Peyer's patch (tissue), 4 donors: ENCODE measurements at places on chromosomes 16 and 17.
A peak's percentile ranks its signal among the peaks of the same experiment; 100 is the strongest.

DNA sequence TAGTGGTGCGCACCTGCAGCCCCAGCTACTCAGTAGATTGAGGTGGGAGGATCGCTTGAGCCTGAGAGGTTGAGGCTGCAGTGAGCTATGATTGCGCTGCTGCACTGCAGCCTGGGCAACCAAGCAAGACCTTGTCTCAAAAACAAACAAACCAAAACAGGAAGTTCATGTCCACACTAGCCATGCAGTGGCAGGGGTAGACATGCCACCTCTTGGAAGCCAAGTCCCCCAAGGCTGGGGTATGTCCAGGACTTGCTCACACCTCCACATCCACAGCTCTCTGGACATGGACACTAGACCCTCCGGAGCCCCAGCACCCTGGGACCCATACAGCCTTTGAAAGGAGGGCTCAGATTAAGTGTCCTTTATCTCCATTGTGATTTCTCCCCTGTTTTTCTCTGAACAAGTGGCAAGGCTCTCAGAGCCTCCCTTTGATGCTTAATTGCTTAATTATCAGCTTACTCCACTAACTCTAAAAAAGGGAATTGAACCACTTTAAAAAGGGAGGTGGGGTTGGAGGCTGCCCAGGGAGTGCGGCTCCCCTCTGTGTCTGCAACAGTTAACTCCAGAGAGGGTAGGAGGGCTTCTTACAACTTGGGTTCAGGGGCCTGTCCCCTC lies 424.6 kb upstream of the C16orf82 start:
- DNase-seq: no peak
- H3K4me1 ChIP-seq: no peaks in the 10 kb centered on the region
- H3K27me3 ChIP-seq: no peaks in the 10 kb centered on the region

DNA sequence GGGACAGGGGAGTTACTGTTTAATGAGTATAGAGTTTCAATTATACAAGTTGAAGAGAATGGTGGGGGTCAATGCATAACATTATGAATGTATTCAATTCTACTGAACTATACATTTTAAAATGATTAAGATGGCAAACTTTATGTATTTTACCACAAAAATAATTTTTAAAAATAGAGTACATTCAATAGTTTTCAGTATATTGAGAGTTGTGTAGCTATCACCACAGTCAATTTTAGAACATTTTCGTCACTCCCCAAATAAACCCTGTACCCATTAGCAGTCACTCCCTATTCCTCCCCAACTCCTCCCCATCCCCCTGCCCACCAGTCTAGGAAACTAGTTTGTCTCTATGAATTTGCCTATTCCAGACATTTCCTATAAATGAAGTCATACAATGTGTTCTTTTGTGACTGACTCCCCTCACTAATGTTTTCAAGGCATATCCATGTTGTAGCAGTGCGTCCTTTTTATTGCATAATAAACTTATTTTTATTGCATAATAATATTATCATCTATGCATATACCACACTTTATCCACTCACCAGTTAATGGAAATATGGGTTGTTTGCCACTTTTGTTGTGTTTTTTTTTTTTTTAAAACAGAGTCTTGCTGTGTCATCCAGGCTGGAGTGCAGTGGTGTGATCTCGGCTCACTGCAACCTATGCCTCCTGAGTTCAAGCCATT lies 52.5 kb upstream of the ERN1 start:
- DNase-seq: no peak
- H3K4me3 ChIP-seq: no peak overlapping the region
- no peaks in the 10 kb centered on the region for H3K27me3 ChIP-seq
- H3K27ac ChIP-seq: no peak overlapping the region
- peaks cover 13% of the 10 kb centered on the region for H3K4me1 ChIP-seq
- H3K36me3 ChIP-seq: no peaks in the 10 kb centered on the region

- H3K4me1 ChIP-seq: no peaks in the 10 kb centered on the region
- H3K4me3 ChIP-seq: no peak overlapping the region
- no peaks in the 10 kb centered on the region for H3K27me3 ChIP-seq
- H3K27ac ChIP-seq: no peak overlapping the region
- no peak for DNase-seq
Measured at GRCh38 chr17:29049541-29050145, 6.7 kb downstream of the PIPOX start.

- H3K4me3 ChIP-seq: no peak overlapping the region
- no peaks in the 10 kb centered on the region for H3K27me3 ChIP-seq
- no peak for DNase-seq
- H3K36me3 ChIP-seq: no peaks in the 10 kb centered on the region
Measured at GRCh38 chr17:72388765-72389473, 268.1 kb downstream of the SOX9 start.

DNA sequence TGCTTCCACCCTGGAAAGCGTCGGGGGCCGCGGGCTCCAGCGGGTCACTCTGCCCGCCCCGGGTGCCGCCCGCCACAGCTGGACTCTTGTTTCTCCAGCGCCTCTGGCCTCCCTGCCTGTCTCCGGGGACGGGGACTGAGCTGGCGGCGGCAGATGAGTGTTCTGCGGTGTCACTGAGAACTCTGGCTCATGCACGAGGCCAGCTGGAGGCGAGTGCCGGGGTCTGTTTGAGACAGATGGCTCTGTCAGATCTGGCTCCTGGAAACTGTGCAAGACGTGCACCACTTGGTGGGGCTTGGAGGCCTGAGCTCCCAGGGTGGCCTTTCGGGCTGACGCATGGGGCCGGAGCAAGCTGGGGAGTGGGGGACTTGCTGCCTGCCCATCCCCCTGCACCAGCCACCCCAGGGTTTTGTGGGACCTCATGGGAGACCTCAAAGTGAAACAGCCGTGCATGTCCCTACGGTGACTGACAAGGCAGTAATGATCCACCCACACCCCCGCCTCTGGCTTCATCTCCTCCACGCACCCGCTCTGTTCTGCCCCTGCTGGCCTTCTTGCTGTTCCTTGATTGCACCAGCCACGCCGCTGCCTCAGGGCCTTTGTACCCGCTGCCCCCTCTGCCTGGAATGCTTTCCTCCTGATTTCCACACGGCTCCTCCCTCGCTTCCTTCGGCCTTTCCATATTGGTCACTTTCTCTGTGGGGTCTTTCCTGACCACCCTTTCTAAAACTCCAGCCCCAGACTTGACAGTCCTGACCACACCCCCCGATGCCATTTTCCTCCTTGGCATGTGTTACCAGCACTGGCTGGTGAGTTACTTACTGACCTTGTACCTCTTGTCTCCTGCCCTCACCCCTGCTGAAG lies 174.9 kb upstream of the CIBAR2 start:
- no peaks in the 10 kb centered on the region for H3K4me1 ChIP-seq
- no peaks in the 10 kb centered on the region for H3K36me3 ChIP-seq
- H3K27ac ChIP-seq: peak overlapping the region; percentile 54
- no peak for DNase-seq
- H3K27me3 ChIP-seq: no peaks in the 10 kb centered on the region

DNA sequence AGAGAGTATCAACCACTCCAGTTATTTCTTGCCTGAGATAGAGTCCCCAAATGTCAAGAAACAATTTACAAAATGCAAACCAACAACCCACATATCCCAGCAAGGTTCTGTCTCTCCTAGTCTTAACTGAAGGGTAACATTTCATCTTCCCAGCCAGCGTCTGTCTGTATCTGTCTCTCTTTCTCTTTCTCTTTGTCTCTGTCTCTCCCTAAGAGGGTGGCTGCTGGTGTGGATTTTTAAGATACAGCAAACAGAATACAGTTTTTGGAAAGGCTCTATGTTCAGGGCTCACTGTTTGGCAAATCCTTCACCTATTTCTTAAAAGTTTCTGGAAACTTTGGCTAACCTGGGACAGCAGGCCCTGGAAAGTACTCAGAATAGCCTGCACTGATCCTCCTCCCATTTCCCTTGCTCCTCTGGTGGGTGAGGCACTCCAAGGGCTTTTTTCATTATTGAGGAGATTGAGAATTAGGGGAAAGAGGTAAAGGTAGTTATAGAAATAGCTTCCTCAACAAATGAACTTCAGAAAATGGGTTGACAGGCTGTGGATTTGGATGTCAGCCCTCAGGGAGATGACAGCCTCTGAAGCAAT lies 6.2 kb downstream of the HOXB4 start:
- no peaks in the 10 kb centered on the region for H3K4me1 ChIP-seq
- DNase-seq: no peak
- H3K4me3 ChIP-seq: peak overlapping the region; percentile 34
- peak overlapping the region; percentile 92 for H3K27ac ChIP-seq
- no peaks in the 10 kb centered on the region for H3K27me3 ChIP-seq
- H3K36me3 ChIP-seq: no peaks in the 10 kb centered on the region

DNA sequence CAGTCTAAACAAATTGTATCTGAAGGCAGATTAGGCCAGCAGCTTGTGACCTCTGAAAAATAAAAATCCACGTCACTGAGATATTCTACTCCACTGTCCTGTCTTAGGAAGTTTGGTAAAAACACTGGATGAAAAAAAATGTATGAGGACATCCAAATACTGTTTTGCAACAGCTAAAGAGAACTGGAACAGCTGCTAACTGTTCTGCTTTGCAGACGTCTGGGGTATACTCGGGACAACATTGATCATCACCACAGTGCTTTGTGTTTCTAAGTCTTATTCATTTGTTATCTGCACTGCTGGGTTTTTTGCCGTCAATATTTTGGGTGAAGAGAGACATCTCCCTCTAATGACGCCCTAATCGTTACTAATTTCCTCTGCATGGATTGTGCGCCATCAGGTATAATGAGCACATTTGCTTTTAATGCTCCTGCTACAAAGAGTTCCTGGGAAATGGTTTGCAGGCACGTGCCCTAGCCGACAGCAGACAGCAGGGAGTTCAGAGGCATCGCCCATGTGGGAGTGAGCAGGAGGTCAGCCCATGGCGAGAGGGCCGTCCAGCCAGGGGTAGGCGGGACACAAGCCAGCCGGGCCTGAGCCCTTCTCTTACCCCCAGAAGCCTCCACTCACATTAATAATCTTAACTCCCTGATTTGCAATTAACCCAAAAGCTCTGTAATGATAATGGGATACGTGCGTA lies 87.0 kb downstream of the CBLN1 start:
- no peaks in the 10 kb centered on the region for H3K4me1 ChIP-seq
- no peak overlapping the region for H3K4me3 ChIP-seq
- no peak for DNase-seq

- no peak overlapping the region for H3K4me3 ChIP-seq
- no peak for DNase-seq
- no peaks in the 10 kb centered on the region for H3K27me3 ChIP-seq
- H3K4me1 ChIP-seq: no peaks in the 10 kb centered on the region
- H3K27ac ChIP-seq: no peak overlapping the region
Measured at GRCh38 chr16:86966777-86967176, 350.4 kb downstream of the C16orf95 start.

GRCh38 chr17:72609501-72609900 lies 483.0 kb downstream of the SLC39A11 start:
- no peak overlapping the region for H3K4me3 ChIP-seq
- peaks cover 17% of the 10 kb centered on the region for H3K4me1 ChIP-seq
- H3K27ac ChIP-seq: no peak overlapping the region
- no peaks in the 10 kb centered on the region for H3K27me3 ChIP-seq
- no peak for DNase-seq

DNA sequence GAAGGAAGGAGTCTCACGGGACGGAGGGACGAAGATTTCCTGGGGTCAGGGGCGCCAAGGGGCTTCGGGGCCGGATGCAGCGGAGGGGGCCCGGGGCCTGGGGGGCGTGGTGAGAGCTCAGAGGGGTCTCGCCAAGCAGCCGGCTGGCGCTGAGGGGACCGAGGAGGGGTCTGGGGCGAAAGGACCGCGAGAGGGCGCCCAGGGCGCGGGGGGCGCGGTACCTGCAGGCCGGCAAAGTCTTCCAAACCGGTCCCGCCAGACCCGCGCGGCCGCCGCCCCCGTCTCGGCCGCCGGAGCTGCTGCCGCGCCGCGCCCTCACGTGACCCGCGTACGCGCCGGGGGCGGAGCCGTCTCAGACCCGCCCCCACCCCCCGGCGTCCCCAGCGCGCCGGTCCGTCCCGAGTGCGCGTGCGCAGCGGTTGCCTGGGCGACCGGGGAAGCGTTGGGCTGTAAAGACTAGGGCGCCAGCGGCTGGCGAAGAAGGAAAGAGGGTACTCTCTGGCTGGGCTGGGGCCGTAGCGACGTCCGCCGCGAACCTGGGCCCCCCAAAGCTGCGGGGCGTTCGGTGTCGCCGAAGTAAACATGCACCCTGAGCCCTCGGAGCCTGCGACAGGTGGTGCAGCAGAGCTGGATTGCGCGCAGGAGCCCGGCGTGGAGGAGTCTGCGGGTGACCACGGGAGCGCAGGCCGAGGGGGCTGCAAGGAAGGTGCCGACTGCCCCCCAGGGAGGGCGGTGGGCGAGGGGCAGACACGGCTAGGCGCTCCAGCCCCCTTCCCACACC lies at the start of the genes DNAAF1 and HSDL1:
TSS of gene DNAAF1 (plus strand) at position 450 of the 781 bp plus-strand sequence. CDS start at position 583, 133 bp downstream.
TSS of gene HSDL1 (minus strand) at position 319 of the 781 bp plus-strand sequence. CDS start 13,856 bp downstream, outside the sequence.
- peak within 1 kb of the TSS; percentile 83 for H3K27ac ChIP-seq
- no peaks in the 10 kb centered on the region for H3K36me3 ChIP-seq
- no peaks in the 10 kb centered on the region for H3K27me3 ChIP-seq
- DNase-seq: peak; percentile 87
- H3K4me1 ChIP-seq: peaks cover 4% of the 10 kb centered on the region

- DNase-seq: no peak
- peaks cover 5% of the 10 kb centered on the region for H3K4me1 ChIP-seq
- no peaks in the 10 kb centered on the region for H3K36me3 ChIP-seq
- H3K4me3 ChIP-seq: no peak overlapping the region
Measured at GRCh38 chr17:1251866-1252608, 18.2 kb upstream of the BHLHA9 start.

DNA sequence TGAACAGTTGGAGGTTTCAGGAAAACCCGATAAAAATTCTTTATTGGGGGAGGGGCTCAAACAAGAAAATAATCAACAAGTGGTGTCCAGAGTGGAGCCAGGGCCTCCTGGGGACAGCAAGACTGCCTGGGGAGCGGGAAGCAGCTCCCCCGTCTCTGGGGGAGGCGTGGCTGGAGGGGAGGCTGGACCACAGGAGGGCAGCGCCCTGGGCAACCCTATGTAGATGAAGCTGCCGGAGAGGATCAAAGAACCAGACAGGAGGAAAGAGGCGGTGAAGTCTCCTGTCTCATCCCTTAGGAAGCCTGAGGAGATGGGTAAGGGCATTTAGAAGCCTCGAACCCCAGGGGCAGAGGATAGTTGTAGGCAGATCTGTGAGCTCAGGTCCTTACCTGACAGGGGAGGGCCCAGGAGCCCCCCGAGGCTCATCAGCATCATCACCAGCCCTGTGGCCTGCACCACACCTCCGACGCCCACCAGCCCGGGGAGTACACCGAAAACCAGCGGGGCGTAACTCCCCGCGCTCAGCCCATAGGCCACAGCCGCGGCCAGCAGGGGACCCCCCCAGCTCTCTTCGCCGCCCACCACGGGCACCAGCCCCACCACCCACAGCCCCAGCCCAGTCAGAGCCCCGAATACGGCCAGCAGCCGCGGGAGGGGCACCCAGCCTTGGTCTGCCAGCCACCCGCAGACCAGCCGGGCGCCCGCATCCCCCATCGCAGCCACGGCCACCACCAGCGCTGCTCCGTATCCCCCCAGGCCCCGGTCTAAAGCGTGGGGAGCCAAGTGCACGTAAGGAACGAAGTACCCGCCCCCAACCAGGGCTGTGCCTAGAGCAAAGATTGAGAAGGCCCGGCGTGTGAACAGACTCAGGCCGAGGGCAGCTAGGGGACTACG lies 2.0 kb downstream of the SLC16A11 start:
- H3K4me3 ChIP-seq: peak overlapping the region; percentile 54
- peaks cover 6% of the 10 kb centered on the region for H3K27me3 ChIP-seq
- peak overlapping the region; percentile 68 for H3K27ac ChIP-seq
- peaks cover 47% of the 10 kb centered on the region for H3K4me1 ChIP-seq
- DNase-seq: peak; percentile 55
- H3K36me3 ChIP-seq: no peaks in the 10 kb centered on the region
